ENCODE measurements at places on chromosomes 2 and 18.

DNA sequence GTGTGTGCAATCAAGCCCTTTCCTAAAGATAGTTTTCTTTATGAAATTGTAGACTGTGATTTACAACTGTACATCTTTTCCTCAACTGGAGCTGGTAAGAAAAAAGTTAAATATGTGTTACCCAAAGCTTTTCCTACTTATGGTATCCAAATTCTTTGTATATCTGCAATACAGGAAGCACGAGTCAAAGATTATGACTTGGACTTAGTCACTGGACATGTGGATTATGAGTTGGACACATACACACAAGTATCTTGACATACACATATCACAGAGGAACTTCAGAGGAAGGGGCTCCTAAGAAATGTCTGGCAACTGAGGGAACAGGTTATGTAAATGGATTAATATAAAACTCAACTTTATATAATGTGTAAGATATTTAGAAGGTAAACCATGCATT is 35.2 kb downstream of the PRELID3A start:
- DNase-seq, result no peak

- DNase-seq, result no peak
Measured at GRCh38 chr2:77336013-77336412, 186.2 kb downstream of the LRRTM4 start.

DNA sequence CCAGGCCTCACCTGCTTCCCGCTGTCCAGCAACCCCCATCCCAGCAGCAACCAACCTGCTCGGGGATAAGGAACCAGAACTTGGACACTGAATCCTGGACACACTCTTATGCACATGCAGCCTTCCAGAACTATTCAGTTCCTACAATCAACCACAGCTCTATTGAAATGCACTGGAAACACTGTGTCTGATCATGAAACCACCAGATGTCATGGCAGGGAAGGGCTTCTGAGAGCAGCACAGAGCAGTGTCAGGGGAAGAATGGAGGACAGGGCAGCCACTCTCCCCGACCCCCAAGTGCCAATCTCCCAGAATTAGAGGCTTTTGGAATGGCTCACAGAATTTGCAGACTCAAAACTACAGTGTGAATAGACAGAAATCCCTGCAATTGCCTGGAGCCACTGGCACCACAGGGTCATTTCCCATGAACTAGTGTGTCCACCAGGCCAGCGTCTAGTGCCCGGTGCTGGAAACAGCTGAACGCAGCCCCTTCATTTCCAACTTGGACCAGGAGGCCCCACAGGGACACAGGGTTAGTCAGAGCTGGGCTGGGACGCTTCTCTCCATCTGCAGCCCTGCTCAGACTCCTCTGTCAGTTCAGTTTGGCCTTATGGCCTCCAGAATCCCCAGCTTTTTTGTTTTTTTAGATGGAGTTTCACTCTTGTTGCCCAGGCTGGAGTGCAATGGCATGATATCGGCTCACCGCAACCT is 25.5 kb downstream of the MRPL35 start:
- DNase-seq, result no peak

DNA sequence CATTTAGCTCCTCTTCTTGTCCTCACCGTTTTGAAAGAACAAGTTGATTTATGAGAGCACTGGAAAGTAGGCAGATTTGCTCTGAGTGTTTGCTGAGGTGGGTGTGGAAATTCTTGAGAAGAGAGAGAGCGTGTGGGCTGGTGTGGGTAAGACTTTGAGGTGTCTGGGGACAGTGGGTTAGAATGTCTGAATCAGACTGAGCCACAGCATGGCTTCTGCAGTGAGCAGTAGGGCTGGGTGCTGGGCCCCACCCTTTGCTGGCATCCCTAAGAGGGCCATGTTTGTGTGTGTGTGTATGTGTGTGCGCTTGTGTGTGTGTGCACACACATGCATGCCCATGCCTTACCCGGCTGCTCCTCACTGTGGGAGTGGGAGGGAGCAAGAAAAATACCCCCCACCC is 63.7 kb downstream of the COPS8 start:
- DNase-seq, result no peak

- DNase-seq, result no peak
Measured at GRCh38 chr2:225272173-225272572, 127.3 kb upstream of the NYAP2 start.

- DNase-seq, result no peak
Measured at GRCh38 chr2:54659527-54659926, 63.9 kb upstream of the EML6 start.

GRCh38 chr2:96154506-96155380 is 9.5 kb upstream of the DUSP2 start:
- no peak for DNase-seq

- DNase-seq, result no peak
Measured at GRCh38 chr2:178005756-178006155, 66.8 kb downstream of the PDE11A start.

- no peak for DNase-seq
Measured at GRCh38 chr2:147715807-147716206, 129.0 kb upstream of the ACVR2A start.

DNA sequence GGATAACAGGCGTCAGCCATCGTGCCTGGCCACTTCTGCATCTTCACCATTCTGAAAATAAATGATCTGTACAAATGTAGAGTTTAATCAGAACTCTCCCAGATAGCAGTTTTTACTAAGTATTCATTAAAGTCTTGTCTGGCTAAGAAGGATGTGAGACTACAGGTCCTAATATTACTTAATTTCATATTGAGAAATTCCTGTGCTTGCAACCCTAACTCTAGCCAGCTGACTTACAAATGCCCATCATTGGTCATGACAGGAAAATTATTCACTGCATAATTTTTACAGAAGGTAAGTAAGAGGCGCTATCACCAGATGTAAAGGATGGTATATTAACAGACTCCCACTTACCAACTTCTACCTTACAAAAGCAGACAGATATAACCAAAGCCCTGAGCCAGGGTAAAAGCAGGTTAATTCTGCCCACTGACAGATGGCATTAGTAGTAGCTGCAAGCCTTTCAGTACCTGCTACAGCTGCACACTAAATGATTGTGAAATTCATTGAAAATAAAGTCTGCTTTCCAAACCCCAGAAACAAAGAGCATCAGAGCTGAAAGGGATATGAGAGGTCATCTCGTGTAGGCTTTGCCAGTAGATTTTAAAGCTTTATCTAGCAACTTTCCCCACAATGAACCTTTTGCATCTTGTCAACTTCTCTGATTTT is 271.3 kb upstream of the STON1 start:
- DNase-seq, result no peak

DNA sequence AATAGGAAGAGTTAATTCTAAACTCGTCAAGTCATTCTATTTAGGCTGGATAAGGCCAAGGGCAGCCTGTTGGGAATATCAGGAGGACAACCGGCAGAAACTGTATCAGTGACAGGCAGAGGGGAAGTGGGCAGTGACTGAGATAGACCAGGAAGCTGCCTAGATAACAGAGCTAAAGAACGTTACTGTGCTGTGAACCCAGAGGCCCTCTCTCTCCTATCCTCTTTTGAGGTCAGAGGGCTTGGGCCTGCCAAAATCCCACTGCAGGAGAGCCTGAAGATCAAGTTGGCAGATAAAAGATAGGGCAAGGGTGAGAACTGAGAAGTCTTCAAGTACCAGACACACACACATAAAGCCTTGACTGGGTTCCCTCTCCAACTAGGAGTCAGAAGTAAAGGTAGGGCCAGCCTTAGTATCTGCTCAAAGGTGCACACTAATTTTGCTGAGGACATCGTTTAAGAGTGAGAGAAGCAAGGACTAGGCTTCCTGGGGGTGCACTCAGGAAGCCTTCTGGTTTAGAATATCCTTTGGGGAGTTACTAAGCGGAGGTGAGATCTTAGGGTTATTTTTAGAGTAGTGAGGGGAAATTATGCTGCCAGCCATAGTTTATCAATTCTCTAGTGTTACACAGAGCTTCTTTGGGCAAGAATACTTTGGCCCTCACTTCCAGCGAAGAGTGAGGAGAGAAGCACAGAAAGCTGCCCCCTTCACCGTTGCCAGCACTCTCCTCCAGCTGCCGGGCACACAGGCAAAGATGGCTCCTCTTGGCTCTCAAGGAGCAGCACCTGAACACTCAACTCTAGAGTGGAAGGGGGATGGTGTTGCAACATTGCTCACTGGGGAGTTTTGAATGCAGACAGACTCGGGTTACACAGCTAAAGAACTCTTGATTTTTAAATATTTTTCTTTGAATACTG is 9.8 kb downstream of the CAVIN2 start:
- no peak for DNase-seq

DNA sequence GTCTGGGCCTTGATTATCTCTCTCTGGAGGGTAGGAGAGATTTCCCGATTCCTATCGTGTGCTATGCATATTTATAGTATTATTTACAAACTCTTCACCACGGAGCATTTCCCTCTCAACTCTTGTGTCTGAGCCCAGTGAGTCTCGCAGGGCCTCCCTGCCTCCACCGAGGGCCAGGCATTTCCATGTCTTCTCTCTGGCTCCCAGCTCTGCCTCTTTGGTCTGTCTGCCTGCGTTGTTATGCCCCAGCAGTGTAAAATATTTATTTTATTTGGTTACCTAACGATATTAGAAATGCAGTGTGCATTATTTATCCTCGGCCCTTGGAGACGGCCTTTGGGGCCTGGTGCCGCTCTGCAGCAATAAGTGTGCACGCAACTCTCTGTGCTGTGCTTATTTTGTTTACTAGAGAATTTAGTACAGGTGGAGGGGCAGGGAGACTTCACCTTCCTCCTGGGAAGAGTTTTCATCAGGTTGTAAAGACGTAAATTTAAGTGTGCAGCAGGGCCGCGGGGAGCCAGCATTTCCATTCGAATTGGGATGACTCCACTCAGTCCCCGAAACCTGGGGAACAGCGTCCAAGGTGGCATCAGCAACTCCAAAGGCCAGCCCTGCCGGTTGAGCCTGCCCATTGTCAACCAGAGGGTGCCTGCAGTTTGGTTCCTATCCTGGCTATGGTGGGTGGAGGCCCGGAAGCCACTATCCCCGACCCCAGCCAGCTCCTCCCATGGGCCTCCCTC is 100.2 kb downstream of the PTGR3 start:
- DNase-seq, result no peak

DNA sequence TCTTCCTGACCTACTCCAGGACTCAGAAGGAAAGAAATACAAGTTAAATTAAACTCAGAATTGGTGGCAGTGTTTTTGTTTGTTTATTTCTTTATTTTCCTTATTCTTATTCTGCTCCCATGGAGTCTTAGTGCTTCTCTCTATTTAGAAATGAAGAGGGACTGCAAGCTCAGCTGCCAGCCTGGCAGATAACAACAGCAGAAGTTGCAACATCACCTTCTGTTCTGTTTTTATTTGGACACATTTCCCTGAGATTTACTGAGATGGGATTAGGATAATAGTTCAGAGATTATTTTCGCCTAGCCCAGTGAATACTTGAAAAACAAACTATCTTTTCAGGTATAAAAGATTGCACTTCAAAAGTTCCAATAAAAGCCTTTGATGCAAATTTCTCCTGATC is 70.4 kb upstream of the DTNA start:
- no peak for DNase-seq

DNA sequence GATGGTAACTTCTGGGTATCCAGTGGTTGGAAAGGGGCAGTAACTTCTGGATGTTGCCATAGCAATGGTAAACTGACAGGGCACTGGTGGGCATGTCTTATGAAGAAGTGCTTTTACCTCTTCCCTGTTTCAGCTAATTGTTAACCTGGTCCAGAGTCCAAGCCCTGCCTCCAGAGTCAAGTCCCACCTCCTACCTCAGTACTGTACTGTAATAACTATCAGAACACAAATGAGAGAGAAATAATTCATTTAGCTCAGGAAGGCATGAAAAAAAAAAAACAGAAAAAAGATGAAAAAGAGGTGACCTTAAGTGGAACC is 237.0 kb downstream of the ZNF804A start:
- peak; percentile 4 for DNase-seq

GRCh38 chr2:200380091-200380561 is 73.6 kb downstream of the SPATS2L start:
- no peak for DNase-seq

DNA sequence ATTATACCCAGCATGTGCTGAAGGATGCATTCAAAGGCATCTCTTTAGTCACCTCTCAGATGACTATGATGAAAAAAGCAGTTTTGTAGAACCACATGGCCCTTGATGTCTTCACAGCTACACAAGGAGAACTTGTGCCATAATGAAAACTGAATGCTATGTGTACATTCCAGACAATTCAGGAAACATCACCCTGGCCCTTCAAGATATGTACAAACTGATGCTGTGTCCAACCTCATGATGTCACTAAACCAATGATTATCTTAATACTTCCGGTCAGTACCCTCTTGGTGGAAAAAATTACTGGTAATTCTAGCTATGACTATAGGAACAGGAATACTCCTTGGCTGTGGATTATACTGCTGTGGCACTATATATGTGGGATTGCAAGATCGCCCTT is 20.0 kb downstream of the DUSP11 start:
- no peak for DNase-seq

- DNase-seq, result no peak
Measured at GRCh38 chr2:120613742-120614571, 121.7 kb upstream of the GLI2 start.

- peak; percentile 3 for DNase-seq
Measured at GRCh38 chr2:220814441-220814840, 757.7 kb downstream of the EPHA4 start.

DNA sequence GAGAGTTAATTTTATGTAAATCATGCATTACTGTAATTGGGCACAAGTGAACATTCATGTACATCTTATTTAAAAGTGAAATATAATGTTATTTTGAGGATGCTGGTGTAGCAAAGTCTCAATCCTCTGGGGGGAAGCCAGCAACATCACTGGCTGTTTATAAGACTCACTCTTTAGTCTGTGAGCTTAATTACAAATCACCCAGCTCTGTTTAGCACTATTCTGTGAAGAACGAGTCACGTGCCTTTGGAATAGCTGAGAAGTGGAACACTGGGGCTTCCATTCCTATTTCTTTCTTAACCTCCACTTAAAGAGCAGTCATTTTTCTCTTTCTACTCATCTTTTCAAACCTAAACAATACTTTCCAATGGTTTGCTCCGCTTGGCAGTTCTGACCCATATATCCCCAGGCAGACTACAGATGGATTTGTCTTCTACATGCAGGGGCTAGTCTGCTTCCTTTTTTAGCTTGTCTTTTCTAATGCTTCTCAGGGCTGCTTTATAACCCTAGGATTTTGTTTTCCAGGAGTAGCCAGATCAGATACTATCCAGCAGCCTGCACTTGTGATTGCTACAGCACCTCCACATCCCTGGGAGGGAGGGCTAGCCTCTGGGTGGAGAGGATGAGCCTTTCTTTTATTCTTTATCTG is 95.3 kb upstream of the CAVIN2 start:
- DNase-seq, result no peak

DNA sequence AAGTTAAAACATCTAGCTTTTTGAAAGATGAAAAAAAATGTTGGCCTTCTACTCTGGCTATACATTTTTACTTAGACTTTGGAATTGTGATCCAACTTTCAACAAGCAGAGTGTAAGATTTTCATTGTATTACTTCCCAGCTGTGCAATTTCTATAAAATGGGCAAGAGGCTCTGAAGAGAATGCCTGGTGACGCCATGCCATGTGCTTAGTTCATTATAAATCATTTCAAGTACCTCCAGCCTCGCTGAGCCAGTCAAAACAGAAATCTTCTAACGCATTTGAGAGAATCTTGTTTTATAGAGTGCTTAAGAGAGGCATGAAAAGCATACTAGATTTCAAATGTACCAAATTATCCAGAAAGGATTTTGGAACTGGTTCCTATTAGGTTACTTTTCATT is 10.1 kb upstream of the STK17B start:
- DNase-seq, result no peak

GRCh38 chr2:84906900-84907714 is 1.7 kb downstream of the TMSB10 start:
- DNase-seq, result peak; percentile 98

All from Caki2 (cell line).